ENCODE measurements at places on chromosomes 7 and 10.

DNA sequence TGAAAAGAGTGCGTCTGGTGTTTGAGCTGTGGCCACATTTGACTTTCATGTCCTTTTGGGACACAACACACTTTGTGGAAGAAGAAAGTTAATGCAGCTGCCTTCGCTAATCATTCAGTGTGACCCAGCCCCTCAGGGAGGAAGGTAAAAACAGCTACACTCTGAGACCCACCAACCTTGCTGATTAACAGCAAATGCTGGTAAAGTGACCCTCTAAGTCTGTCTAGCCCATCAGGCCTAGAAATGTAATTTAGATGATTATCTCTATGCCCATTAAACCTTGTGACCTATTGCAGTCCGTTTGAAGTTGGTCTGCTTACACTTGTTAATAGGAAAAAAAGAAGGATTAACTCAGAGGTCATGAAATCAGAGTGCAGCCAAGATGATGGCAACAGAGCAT is 161.9 kb upstream of the WNT16 start:
- no peak for DNase-seq

- peak; percentile 26 for DNase-seq
Observed at GRCh38 chr10:99711129-99711719, 20.7 kb downstream of the COX15 start.

GRCh38 chr10:77548671-77549070 is 88.9 kb downstream of the KCNMA1 start:
- DNase-seq, result no peak

DNA sequence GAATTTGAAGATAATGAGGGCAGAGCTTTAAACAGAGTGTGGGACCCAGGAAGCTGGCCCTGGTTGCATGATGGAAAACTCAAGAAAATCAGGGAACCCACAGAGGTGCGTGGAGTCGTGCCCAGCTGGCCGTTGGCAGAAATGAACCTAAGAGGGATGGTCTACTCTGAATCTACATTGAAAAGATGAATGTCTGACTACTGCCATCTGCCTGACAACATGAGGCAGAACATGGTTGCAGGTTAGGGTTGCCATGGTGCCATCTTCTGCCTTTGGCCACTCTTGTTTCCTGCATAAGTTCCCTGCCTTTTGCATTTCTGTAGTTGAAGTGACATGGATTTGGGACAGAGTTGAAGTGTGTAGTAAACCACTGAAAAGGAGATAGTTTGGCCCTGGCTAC is 138.5 kb upstream of the COBL start:
- DNase-seq, result no peak

GRCh38 chr10:43261578-43262396 is 5.1 kb downstream of the RASGEF1A start:
- no peak for DNase-seq

- peak; percentile 48 for DNase-seq
Observed at GRCh38 chr10:97463363-97464132, 17.6 kb downstream of the ZDHHC16 start.

- peak; percentile 62 for DNase-seq
Observed at GRCh38 chr10:73922007-73922863, 11.3 kb downstream of the PLAU start.

GRCh38 chr7:119935418-119936025 is 337.5 kb upstream of the KCND2 start:
- no peak for DNase-seq

DNA sequence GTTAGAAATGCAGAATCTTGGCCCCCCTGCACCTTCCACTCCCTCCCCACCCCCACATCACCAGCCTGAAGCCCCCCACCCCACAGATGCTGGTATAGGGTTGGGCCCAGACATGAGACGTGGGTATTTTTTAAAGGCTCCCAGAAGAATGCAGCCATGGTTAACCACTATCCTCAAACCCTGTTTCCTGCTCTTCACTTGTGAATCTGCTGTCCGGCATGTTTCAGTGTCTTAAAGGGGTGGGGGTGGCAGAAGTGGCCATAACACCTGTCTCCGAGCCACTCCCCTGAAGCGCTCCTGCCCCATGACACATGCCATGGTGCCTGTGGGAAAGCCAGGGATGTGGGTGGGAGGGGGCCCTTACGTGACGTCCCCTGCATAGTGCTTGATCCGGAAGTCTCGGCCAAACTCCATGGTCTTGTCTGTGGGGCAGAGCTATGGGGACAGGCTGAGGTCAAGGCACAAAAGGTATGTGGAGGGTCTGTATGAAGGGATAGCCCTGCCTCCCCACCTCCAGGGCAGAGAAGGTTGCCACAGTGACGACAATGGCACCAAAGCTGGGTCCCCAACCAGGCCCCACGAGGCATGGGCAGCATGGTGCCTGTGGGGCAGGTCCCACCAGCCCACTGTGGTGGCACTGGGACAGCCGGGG is 9.6 kb downstream of the MYO1G start:
- DNase-seq, result no peak

- no peak for DNase-seq
Observed at GRCh38 chr7:66250711-66251110, 45.6 kb downstream of the TPST1 start.

DNA sequence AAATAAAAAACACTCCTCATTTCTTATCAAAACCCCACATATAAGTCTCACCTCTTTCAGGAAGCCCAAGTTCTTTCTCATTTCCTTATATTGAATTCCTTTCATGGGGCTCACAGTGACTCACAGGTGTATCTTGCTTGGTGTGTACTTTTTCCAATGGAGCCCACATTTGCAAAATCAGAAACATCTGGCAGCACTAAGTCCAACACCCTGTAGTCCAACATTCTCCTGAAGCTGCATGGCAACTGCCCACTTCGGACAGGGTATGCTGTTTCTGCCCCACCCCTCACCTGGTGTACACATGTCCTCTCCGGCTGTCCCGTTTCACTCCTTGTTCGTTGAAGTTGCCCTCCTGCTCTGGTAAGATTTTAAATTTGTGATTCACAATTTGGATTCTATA is 544.1 kb downstream of the SORCS3 start:
- no peak for DNase-seq

- DNase-seq, result no peak
Observed at GRCh38 chr7:33201821-33202220, 72.5 kb downstream of the BBS9 start.

- peak; percentile 13 for DNase-seq
Observed at GRCh38 chr7:157228864-157229422, 90.2 kb downstream of the UBE3C start.

GRCh38 chr7:157744786-157745601 is 408.2 kb downstream of the DNAJB6 start:
- no peak for DNase-seq
